T-helper 2 cell (primary cell): ENCODE measurements at places on chromosomes 4 and X.

- DNase-seq, result no peak
These were observed 30.1 kb downstream of the HOPX start for GRCh38 chr4:56651056-56651350.

GRCh38 chrX:13491061-13491460 lies 78.3 kb upstream of the EGFL6 start:
- no peak for DNase-seq

DNA sequence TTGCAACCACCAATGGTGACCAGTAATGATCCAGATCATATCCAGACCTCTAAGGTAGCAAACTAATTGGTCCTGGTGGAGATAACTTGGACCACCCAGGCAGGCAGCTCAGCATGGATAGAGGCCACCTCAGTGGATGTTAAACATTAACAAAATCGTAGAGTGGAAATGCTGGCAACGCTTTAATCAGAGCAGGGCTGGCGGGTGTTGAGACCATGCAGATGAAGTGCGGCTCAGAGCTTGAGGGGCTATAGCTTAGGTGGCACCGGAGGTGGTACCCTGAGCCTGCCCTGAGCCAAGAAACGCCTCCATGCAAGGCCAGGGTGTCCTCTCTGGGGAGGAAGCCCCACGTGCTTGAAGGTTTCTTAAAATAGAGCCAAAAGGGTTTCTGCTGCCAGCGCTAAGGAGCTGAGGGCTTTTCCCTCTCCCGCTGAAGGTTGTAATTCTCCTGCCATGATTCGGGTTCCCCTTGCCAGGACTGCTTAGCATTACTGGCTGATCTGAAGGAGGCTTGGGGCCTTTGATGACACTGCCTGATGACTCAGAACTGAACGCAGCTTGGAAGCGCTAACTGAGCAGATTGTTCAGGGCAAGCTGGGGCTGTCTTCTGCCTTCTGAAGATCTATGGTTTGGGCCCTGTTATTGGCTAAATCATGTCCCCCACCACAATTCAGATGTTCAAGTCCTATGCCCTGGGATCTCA lies 177.8 kb upstream of the ATP6AP2 start:
- no peak for DNase-seq

GRCh38 chr4:185513489-185514181 lies 21.7 kb downstream of the PDLIM3 start:
- peak; percentile 33 for DNase-seq

GRCh38 chrX:6382284-6382683 lies 152.6 kb downstream of the VCX3A start:
- no peak for DNase-seq
